ENCODE measurements at places on chromosomes 3 and 15. TPM values are rescaled to one million over a fixed set of nuclear protein-coding genes. Genes with fewer than 3 reads are reported as not detected.

GRCh38 chr3:126151562-126152302 lies 28.7 kb downstream of the ALDH1L1 start:
- H3K4me1 ChIP-seq: no peaks in the 10 kb centered on the region
- no peak overlapping the region for H3K27ac ChIP-seq
- no peaks in the 10 kb centered on the region for H3K27me3 ChIP-seq
- no peak overlapping the region for H3K4me3 ChIP-seq
- DNase-seq: no peak

DNA sequence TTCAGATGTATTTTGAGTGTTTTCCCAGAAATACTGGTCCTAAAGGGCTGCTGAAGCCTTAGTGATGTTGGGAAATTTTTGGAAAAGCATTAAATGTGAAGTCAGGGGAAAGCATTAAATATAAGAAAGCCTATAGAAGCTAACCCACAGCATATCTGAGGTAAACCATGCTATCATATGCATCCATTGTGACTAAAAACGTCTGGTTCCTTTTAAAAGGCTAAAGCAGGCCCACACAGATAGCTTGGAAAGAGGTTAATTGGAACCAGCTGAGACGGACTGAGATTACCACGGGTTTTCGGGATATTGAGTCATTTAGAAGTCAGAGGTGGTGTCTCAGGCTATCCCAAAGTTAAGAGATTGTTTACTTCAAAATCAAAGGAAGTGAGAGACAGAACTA lies 78.2 kb downstream of the CYP19A1 start:
- no peak for DNase-seq
- no peak overlapping the region for H3K27ac ChIP-seq
- no peaks in the 10 kb centered on the region for H3K27me3 ChIP-seq
- H3K4me3 ChIP-seq: no peak overlapping the region

GRCh38 chr3:30512576-30512975 lies 93.8 kb upstream of the TGFBR2 start:
- no peaks in the 10 kb centered on the region for H3K36me3 ChIP-seq
- DNase-seq: no peak
- no peaks in the 10 kb centered on the region for H3K27me3 ChIP-seq
- H3K4me1 ChIP-seq: peaks cover 13% of the 10 kb centered on the region
- H3K27ac ChIP-seq: no peak overlapping the region

DNA sequence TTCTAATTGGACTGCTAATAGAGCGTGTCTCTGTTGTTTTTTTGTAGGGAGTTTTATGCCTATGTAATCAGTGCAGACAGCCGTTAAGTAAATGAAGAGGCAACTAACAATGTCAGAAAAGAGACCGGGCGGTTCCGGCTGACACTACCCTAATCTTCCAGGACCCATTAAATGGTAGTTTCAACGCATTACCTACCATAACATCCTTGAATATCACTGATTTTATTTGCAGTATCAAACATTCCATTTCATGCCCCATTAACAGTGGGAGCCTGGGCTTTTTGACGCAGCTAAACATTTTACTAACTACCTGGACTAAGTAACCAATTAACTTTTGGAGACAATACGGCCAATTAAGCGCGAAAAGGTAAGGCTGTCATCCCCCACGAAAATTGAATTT lies 832.9 kb upstream of the NR2F2 start:
- H3K4me3 ChIP-seq: no peak overlapping the region
- no peak overlapping the region for H3K27ac ChIP-seq
- no peak for DNase-seq
- H3K27me3 ChIP-seq: no peaks in the 10 kb centered on the region

GRCh38 chr3:32026593-32026992 lies 45.0 kb downstream of the ZNF860 start:
- H3K4me3 ChIP-seq: no peak overlapping the region
- H3K27ac ChIP-seq: no peak overlapping the region
- no peaks in the 10 kb centered on the region for H3K36me3 ChIP-seq
- H3K4me1 ChIP-seq: peaks cover 18% of the 10 kb centered on the region
- no peaks in the 10 kb centered on the region for H3K27me3 ChIP-seq

CMTM8 gene
- total RNA-seq: 19.9 TPM

DCBLD2 gene
- total RNA-seq: 178 TPM

CCDC174 gene
- total RNA-seq: 21.1 TPM

SEMA7A gene
- 67.6 TPM for total RNA-seq

Data from Calu3 (cell line).